ENCODE measurements at places on chromosomes 1 and 21.
A peak's percentile ranks its signal among the peaks of the same experiment; 100 is the strongest.

DNA sequence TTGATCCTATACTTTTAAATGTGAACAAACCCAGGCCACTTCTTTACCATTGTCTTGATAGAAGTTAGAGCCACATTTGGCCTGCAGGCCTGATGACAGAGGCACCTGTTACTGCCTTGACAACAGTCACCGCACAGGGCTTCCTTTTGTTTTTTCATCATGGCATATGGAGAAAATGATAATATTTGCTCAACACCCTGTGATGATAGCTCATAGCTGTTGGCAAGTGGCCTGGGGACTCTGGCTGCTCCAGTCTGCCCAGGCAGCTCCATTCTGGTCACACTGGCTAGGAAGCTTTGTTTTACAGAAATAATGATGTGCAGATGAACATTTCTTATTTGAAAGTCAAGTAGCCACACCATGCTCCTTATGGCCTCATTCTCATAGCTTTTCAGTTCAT is 89.6 kb upstream of the GPR88 start:
- no peak for DNase-seq

- no peak for DNase-seq
These were observed 42.0 kb upstream of the CCSAP start for GRCh38 chr1:229384822-229385221.

DNA sequence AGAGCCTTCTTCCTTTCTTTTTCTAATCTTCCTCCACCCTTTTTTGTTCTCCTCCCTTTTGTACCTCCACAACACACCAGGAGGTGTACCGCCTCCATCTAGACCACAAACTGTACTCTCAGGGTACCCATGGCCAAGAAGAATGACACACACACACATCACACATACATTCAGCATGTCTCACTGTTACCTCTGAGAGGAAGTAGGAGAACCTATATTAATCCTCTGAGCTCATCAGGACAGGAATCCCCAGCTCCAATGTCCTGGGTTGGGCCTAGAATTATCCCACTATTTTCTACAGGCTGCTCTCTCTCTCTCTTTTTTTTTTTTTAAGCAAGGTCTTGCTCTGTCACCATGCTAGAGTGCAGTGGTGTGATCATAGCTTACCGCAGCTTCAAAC is 36.7 kb downstream of the ATP2B4 start:
- no peak for DNase-seq

GRCh38 chr1:25473653-25474225 is 43.0 kb downstream of the MACO1 start:
- no peak for DNase-seq

DNA sequence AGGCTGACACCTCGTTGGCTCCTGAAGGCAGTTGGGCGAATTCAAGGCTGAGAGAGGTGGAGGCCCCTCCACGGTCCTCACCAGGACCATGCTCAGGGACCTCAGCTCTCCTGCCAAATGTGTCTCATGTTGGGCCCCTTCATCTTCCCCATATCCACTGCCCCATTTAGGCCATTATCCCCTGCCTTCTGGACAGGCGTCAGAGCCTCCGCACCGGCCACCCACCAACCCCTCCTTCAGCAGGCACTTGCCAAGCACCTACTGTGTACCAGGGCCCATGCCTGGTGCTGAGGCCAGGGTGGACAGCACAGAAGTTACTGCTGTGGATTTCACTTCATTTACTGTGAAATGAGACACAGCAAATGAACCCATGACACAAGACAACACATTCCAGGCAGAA is 325.8 kb downstream of the MATN1 start:
- no peak for DNase-seq

DNA sequence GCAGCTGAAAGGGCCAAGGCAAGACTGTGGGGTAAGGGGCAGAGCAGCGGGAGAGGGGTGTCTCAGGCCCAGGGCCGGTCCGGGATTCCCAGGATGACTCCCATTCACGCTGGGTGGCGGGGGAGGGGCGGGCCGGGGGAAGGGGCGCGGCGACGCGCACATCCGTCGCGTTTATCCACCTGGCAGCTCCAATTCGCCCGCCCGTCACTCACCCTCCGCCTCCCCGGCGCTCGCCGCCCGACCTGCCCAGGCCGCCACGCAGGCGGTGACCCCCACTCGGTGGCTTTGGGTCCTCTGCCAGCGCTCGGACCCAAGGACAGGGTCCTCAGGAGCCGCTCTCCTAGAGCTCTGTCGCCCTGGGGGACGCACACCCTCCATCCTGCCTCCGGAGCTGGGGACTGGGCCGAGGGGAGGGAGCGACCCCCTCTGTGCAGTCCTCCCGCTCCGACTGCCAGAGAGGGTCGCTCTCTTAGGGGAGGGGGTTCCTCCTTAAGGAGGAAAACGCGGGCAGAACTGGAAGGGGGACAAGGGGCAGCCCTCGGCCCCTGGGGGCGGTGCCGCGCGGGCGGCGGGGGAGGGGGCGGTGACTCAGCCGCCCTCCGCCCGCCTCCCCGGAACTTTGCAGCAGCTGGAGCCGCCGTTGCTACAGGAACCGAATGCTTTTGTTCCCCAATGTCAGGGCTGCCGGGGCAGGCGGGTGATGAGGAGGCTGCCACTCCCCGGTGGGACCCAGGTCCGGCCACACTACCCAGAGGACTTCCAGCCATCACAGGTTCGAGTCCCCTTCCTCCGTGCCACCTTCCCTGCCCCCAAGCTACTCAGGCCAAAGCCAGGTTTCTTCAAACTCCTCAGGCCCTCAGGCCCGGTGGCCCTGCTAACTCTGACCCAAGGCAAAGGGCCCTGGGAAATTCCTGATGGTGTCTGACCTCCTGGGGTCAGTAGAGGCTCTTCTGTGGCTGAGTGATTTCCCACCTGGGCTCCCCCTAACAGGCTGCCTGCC is 3.4 kb downstream of the ADGRB2 start:
- DNase-seq: peak; percentile 79

DNA sequence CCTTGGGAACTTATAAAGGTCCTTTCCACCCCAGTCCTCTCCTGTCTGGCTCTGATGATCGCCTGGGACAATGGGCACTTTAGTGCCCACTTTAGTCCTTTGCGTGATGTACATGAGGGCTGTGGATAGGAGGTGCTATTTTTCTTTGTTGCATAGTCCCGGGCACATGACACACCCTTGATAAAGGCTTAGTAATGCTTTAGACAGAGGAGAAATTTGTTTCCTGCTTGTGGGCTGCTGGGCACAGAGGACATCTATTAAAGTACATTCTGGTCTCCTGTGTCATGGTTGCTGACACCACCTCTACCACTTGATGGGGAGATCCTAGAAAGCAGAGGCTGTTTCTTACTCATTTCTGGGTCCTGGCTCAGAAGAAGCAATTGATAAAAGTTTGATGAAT is 5.4 kb upstream of the KNCN start:
- no peak for DNase-seq

All from GM12891 (cell line).